ENCODE measurements at places on chromosomes 16 and 17. TPM values are rescaled to one million over a fixed set of nuclear protein-coding genes. Genes with fewer than 3 reads are reported as not detected.

DNA sequence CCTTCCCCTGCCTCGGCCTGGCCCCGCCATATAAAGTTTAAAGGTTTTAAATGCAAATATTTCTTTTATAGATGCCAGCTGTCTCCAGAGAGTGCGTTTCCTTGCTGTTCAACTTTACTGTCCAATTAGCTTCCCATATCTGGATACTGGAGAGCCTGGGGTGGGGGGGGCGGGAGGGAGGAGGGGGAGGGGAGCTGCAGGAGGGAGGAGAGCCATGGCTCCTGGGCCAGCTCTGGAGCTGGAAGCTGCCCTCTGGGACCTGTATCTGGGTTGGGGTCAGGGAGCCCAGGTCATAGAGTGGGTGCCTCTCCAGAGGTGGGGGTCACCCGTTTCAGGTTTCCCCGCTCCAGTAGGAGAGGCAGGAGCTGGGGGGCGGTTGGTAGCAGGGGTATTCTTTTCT lies 6.2 kb upstream of the GSE1 start:
- no peak for DNase-seq
- H3K36me3 ChIP-seq: no peaks in the 10 kb centered on the region
- H3K4me1 ChIP-seq: no peaks in the 10 kb centered on the region
- no peak overlapping the region for H3K27ac ChIP-seq
- no peak overlapping the region for H3K4me3 ChIP-seq

GRCh38 chr17:78738278-78738677 lies 43.8 kb downstream of the CYTH1 start:
- H3K4me3 ChIP-seq: no peak overlapping the region
- no peaks in the 10 kb centered on the region for H3K27me3 ChIP-seq

DNA sequence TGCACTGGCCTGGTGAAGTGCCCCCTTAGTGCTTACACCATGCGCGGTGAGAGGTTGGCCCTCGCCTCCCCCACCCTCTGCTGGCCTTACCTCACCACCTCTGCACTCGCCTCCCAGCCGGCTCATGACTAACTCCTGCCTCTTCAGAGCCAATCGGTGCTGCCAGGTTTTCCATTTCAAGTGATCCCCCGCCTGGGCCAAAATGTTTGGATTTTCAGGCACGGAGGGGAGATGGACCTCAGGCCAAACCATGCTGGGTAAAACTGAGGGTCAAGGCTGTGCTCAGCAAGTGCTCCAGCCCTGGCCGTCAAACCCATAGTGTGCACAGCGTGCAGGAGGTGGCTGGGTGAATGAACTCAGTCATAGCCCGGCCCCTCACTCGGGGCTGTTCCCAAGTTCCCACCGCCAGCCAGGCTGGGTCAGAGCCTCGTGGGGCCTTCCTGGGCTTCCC lies 175.4 kb downstream of the SEC14L1 start:
- no peak for DNase-seq
- no peaks in the 10 kb centered on the region for H3K27me3 ChIP-seq
- H3K4me3 ChIP-seq: no peak overlapping the region

DNA sequence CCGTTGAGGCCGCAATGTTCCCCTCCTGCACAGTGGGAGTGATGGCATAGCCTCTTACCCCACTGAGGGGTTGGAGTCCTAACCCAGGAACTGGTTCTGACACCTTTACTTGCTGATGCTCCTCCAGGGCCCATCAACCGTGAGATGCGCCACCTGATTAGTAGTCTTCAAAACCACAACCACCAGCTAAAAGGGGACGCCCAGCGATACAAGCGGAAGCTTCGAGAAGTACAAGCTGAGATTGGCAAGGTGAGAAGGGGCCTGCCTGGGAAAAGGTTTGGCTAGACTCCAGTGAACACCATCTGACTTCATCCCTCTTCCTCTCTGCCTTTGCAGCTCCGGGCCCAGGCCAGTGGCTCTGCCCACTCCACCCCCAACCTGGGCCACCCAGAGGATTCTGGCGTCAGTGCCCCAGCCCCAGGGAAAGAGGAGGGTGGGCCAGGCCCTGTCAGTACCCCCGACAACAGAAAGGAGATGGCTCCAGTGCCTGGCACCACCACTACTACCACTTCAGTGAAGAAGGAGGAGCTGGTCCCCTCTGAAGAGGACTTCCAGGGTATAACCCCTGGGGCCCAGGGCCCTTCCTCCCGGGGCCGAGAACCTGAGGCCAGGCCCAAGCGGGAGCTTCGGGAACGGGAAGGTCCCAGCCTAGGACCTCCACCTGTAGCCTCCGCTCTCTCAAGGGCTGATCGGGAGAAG lies 5.8 kb downstream of the RNF40 start:
- no peak overlapping the region for H3K27ac ChIP-seq
- no peak for DNase-seq
- no peaks in the 10 kb centered on the region for H3K27me3 ChIP-seq

DNA sequence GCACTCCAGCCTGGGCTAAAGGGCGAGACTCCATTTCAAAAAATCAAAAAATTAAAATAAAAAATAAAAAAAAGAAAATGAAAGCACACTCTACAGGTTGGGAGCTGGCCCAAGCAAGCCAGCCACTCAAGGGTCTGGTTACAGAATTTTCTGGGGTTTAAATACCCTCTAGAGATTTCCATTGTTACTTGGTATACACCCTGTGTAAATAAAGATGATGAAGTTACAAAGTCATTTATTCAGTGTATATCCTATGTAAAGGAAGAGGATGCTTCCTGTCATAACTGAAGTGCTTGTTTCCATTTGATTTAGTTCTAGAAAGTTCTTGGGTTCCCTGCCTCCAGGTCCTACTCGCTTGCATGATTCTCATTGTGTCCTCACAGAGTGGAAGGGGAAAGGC lies 79.9 kb upstream of the C17orf78 start:
- H3K27ac ChIP-seq: no peak overlapping the region
- H3K27me3 ChIP-seq: no peaks in the 10 kb centered on the region
- H3K4me3 ChIP-seq: no peak overlapping the region
- DNase-seq: no peak
- no peaks in the 10 kb centered on the region for H3K4me1 ChIP-seq

GRCh38 chr17:17570798-17571716 lies 20.5 kb downstream of the PEMT start:
- peaks cover 57% of the 10 kb centered on the region for H3K4me1 ChIP-seq
- no peaks in the 10 kb centered on the region for H3K36me3 ChIP-seq
- no peaks in the 10 kb centered on the region for H3K27me3 ChIP-seq
- no peak overlapping the region for H3K4me3 ChIP-seq

DNA sequence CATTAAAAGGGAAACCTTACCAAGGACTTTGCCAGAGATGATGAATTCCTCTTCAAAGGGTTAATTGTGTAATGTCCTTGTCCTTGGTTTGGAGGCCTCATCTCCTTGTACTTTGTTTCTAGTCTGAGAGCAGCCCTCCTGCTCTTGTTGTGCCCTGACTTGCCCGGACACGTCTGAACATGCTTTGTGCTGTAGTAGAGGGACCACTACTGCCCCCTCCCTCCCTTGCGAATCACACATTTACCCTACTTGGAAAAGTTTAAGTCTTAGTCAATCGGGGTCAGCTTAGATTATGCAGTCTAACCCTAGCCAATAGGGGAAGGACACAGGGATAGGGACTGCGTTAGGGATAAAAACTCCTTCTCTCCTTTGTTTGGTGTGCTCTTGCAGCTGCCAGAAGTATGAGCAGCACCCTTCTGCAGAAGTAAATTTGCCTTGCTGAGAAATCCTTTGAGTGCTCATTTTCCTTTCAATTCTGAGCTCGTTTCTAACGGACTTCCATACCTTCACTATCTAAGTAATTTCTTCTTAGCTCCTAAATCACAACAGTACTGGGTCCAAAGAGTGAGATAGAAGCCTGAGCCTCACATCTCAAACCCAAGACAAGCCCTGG lies 26.4 kb upstream of the CLEC3A start:
- H3K4me3 ChIP-seq: no peak overlapping the region
- H3K36me3 ChIP-seq: no peaks in the 10 kb centered on the region
- H3K4me1 ChIP-seq: no peaks in the 10 kb centered on the region
- H3K27me3 ChIP-seq: no peaks in the 10 kb centered on the region

- H3K4me1 ChIP-seq: peaks cover 13% of the 10 kb centered on the region
- no peaks in the 10 kb centered on the region for H3K27me3 ChIP-seq
- H3K4me3 ChIP-seq: no peak overlapping the region
- no peak for DNase-seq
- no peaks in the 10 kb centered on the region for H3K36me3 ChIP-seq
Observed at GRCh38 chr16:65991149-65991701, 375.3 kb upstream of the CDH5 start.

GRCh38 chr17:49387498-49388289 lies 25.6 kb upstream of the ZNF652 start:
- no peaks in the 10 kb centered on the region for H3K27me3 ChIP-seq
- H3K4me3 ChIP-seq: no peak overlapping the region
- no peak for DNase-seq

DNA sequence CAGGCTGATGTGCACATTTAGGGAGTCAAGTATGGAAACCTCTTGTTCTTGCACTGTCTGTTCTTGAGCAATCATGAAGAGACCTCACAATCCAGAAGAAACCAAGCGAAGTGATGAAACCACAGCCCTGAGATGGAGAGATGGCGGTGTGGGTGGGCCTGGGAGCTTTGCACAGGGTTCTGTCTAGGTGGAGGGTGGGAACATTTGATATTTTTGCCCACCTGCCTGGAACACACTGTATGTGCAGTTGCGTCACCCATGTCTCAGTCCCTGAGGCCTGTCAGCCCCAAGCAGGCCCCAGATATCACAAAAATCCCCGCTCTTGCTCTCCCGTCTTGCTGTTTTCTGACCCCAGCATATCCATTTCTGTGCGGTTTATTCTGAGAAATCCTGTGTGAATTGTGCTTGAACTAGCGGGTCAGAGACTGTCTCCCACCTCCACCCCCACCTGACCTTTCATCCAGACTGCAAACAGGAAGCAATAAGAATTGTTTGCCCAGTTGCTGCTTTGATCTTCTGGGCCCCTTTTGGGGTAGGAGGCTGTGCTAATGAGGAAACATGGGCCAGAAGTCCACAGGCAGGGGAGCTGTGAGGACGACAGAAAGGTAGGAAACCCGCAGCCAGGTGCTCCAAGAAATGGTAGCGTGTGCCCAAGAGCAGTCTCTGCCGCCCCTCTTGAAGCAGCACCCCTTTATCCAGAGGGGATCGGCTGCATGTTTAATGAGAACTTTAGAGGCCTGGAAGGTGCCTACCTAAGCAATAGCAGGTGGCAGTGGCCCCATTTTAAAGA lies 183.8 kb downstream of the CCDC182 start:
- peaks cover 8% of the 10 kb centered on the region for H3K4me1 ChIP-seq
- H3K27ac ChIP-seq: no peak overlapping the region
- DNase-seq: no peak
- H3K4me3 ChIP-seq: no peak overlapping the region
- no peaks in the 10 kb centered on the region for H3K27me3 ChIP-seq

GRCh38 chr16:58027916-58028455 lies 2.4 kb downstream of the MMP15 start:
- H3K36me3 ChIP-seq: no peaks in the 10 kb centered on the region
- no peak for DNase-seq
- H3K27me3 ChIP-seq: no peaks in the 10 kb centered on the region
- H3K27ac ChIP-seq: peak overlapping the region; percentile 90
- H3K4me1 ChIP-seq: peaks cover 37% of the 10 kb centered on the region

GRCh38 chr16:46748775-46749705 lies 896 bp upstream of the MYLK3 start:
- H3K36me3 ChIP-seq: no peaks in the 10 kb centered on the region
- no peaks in the 10 kb centered on the region for H3K4me1 ChIP-seq
- no peak for DNase-seq
- H3K4me3 ChIP-seq: no peak overlapping the region
- no peaks in the 10 kb centered on the region for H3K27me3 ChIP-seq

DNA sequence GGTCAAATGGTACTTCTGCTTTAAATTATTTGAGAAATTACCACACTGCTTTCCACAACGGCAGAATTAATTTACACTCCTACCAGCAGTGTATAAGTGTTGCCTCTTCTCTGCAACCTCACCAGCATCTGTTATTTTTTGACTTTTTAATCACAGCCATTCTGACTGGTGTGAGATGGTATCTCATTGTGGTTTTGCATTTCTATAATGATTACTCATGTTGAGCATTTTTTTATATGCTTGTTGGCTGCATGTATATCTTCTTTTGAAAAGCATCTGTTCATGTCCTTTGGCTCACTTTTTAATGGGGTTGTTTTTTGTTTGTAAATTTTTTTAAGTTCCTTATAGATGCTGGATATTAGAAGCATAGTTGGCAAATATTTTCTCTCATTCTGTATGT lies 446.7 kb downstream of the PMP22 start:
- H3K27me3 ChIP-seq: no peaks in the 10 kb centered on the region
- H3K36me3 ChIP-seq: no peaks in the 10 kb centered on the region
- no peaks in the 10 kb centered on the region for H3K4me1 ChIP-seq
- no peak for DNase-seq
- no peak overlapping the region for H3K4me3 ChIP-seq

DNA sequence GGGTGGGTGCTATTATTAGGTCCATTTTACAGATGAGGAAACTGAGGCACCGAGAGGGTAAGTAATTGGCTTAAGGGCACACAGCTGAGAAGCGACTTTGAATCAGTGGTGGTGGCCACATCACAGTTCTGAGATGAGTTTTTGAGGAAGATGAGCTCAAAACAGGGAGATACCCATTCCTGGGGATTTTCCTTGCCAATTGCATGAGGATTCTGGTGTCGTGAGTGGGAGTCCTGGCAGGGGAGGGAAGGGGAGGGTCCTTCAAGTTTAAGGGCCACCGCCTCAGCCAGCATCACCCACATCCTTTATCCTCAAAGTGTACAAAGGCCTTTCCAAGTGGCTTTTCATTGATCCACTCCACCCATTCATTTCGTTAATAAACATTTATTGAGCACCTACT lies 45.3 kb downstream of the IL21R start:
- H3K27ac ChIP-seq: no peak overlapping the region
- H3K4me1 ChIP-seq: peaks cover 7% of the 10 kb centered on the region
- no peaks in the 10 kb centered on the region for H3K36me3 ChIP-seq
- H3K27me3 ChIP-seq: no peaks in the 10 kb centered on the region
- no peak for DNase-seq
- H3K4me3 ChIP-seq: no peak overlapping the region

GRCh38 chr16:85304337-85304736 lies 192.1 kb upstream of the CIBAR2 start:
- peaks cover 63% of the 10 kb centered on the region for H3K4me1 ChIP-seq
- no peak overlapping the region for H3K4me3 ChIP-seq
- H3K27me3 ChIP-seq: no peaks in the 10 kb centered on the region
- H3K36me3 ChIP-seq: no peaks in the 10 kb centered on the region
- no peak overlapping the region for H3K27ac ChIP-seq
- no peak for DNase-seq

DNA sequence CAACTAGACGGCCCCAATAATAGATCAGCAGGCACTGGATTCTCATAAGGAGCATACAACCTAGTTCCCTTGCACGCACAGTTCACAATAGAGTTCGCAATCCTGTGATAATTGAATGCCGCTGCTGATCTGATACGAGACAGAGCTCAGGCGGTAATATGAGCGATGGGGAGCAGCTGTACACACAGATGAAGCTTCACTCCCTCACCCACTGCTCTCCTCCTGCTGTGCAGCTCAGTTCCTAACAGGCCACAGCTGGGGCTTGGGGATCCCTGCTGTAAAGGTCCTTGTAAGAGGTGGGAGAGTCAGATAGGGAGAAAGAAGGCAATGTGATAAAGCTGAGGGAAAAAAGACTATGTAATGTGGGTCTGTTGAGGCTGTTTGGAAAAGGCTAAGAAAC lies 577.5 kb downstream of the RBFOX1 start:
- no peaks in the 10 kb centered on the region for H3K36me3 ChIP-seq
- no peak overlapping the region for H3K4me3 ChIP-seq
- no peak for DNase-seq
- H3K27ac ChIP-seq: no peak overlapping the region
- H3K4me1 ChIP-seq: no peaks in the 10 kb centered on the region

GRCh38 chr16:20344611-20345010 lies 7.9 kb downstream of the UMOD start:
- DNase-seq: no peak
- no peak overlapping the region for H3K4me3 ChIP-seq
- no peaks in the 10 kb centered on the region for H3K27me3 ChIP-seq
- H3K27ac ChIP-seq: no peak overlapping the region
- H3K36me3 ChIP-seq: no peaks in the 10 kb centered on the region

Gene KRTAP4-9
- total RNA-seq: not detected

Gene SLC13A2
- not detected for total RNA-seq

Gene CCL17
- total RNA-seq: not detected

Gene FBXW10
- not detected for total RNA-seq
